Retinal pigment epithelial cell (primary cell): ENCODE measurements at places on chromosomes 13 and 19.
A peak's percentile ranks its signal among the peaks of the same experiment; 100 is the strongest.

GRCh38 chr13:101576455-101576854 is 124.0 kb downstream of the ITGBL1 start:
- no peak for DNase-seq

DNA sequence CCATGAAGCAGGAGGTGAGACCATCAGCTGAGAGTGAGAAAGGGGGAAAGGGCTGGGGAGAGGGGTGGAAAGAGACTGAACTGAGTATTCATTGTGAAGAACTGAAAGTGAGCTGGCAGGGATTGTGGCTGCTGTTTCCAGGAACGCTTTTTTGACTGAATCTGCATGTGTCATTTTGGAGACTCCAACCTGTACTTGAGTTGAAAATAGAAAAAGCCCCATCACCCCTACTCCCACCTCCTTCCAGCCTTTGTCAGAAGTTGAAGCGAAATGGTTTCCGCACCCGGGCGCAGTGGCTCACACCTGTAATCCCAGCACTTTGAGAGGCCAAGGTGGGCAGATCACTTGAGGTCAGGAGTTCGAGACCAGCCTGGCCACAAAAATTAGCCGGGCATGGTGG is 128.0 kb upstream of the GPR12 start:
- no peak for DNase-seq

GRCh38 chr13:112738606-112739005 is 48.8 kb downstream of the ATP11A start:
- DNase-seq = no peak

DNA sequence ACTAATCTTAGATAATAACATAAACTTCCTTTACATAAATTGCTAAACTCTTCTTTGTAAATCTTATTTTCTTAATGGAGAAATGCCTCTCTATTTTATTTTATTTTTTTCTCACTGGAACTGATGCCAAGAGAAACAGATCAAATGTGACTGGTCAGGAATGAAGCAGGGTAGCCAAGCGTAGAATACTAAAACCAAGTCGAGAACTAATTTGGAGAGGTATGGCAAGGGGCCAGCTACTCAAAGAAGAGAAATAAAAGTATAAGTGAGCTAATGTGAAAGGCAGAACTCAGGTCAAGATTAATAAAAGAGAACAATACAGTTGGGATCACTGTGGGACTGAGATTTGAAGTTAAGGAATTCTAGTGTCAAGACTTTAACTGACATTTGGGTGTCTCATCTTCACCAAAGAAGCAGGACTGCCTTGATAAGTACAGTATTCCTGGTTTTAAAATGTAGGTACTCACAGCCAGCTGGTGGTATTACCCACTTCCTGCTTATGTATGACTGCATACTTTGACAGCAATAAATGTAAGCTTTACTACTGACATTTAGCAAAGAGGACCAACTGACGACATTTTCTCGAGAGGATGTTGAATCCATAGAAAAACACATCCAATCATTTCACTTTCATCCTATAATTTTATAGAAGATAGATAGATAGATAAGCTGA is 1192.2 kb downstream of the EFNB2 start:
- DNase-seq = peak; percentile 80

DNA sequence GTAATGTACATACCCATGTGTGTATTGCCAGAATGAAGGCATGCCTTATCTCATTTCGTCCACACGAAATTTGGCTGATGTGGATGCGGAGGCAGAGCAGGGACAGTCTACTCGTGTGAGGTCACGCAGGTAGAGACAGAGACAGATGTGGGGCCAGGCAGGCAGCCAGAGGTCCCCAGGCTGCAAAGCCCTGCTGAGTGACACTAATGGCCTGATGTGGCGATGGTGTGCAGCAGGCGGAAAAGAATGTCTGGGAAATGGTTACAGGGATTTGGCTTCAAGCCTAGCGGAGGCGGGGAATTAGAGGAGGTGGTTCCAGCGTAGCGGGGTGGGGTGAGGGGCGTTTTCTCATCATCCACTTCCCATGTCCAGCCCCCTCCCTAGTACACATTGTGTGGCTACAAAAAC is 4.2 kb upstream of the IZUMO2 start:
- peak; percentile 54 for DNase-seq

DNA sequence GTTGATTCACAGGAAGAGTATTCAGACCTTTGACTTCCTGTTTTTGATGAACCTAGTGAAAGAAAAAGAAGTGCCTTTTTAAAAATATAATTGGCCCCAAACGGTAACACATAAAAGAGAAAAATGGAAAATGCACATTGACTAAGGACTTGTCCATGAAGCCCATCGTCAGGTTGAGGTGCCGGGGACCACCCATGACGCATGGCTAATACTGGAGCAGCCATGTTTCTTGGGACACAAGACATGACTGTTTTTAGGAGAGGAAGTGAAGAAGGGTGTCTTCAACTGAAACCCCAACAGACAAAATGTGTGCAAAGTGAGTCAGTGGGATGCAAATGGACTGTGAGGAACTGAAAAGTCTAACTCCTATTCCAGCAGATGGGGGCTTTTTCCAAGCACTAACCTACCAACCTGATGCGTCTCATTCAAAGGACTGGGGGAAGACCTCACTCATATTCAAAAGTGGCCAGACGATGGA is 459.4 kb downstream of the FOXO1 start:
- no peak for DNase-seq

DNA sequence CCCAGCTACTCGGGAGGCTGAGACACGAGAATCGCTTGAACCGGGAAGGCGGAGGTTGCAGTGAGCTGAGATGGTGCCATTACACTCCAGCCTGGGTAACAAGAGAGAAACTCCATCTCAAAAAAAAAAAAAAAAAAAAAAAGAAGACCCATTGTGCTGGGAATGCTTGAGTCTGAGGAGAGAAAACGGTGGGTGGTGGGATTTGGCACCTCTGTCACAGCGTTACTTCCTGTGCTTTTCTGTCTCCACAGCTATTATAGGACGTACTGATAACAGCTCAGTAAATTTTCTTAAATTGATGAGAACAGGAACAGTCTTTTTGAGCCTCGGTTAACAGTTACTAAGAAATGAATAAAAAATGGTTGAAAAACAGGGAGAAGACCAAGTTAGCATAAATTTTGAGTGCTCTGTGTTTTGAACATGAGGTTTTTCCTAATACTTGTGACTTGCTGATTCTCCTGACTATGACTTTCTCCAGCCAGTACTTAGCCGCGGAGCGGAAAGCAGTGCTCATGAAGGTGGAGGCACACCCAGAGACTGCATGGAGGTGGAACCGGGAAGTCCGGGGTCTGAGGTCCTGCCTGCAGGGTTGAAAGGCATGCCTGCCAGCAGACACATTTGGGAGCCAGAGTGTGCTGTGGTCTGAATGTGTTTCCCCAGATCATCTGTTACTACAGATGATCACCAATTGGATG is 55.3 kb upstream of the TEX29 start:
- DNase-seq = no peak

- no peak for DNase-seq
Measured at GRCh38 chr19:1290196-1290702, 4.6 kb downstream of the EFNA2 start.
